ENCODE measurements at places on chromosomes 12 and 14. TPM values are rescaled to one million over a fixed set of nuclear protein-coding genes. Genes with fewer than 3 reads are reported as not detected.
A peak's percentile ranks its signal among the peaks of the same experiment; 100 is the strongest.

The KRT79 gene
- not detected for total RNA-seq

DNA sequence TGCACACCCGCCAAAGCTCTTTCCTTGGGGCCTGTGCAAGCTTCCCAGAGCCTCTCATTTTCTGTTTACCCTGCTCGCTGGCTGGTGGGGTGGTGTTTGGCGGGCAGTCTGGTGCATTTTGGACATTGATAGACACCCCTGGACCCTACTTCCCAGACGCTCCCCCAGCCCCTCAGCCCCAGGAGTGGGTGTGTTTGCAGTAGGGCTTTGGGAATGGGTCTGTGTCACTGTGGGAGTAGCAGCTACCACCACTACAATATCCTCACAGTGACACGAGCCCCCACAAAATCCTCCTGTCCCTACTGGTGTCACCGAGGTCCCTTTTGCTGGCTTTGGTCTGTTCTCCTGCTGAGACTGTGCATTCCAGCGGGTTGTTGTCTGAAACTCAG lies 371.3 kb downstream of the TMEM121 start:
- DNase-seq = no peak

The RPS6KA5 gene
- 4.1 TPM for total RNA-seq

- peak; percentile 42 for DNase-seq
These were observed 4.8 kb upstream of the HVCN1 start for GRCh38 chr12:110693731-110694130.

GRCh38 chr14:55832974-55833373 lies 253.0 kb downstream of the KTN1 start:
- DNase-seq = no peak

DNA sequence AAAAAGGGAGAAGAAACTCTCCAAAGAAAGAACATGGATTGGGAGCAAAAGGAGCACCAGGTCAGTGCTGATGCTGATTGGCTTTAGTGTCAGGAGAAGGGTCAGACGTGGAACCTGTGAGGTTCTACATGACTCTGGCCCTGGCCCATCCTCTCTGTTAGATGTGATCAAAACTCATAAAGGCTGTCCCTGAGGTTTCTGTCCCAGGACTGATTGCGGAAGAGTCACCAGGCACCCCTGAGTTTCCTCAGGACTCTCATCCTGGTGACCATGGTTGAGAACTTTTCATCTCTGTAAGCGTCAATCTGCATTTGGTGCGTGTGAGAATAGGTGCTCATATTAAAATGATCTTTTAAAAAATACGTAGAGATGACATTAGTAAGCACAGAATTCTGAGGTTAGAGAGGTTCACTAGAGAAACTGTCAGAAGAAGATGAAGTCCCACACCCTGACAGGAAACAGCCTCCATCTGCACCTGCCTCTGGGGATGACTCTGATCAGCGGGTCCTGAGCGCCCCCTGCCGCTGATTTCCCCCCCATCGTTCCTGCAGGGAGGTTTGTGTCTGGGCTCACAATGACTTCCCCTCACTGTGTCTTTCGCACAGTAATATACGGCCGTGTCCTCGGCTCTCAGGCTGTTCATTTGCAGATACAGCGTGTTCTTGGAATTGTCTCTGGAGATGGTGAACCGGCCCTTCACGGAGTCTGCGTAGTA lies 741.8 kb downstream of the TMEM121 start:
- no peak for DNase-seq

- DNase-seq = no peak
These were observed 45.5 kb upstream of the PTPRR start for GRCh38 chr12:70966046-70966445.
